ENCODE measurements at places on chromosomes 2 and 18. TPM values are rescaled to one million over a fixed set of nuclear protein-coding genes. Genes with fewer than 3 reads are reported as not detected.
A peak's percentile ranks its signal among the peaks of the same experiment; 100 is the strongest.

- no peaks in the 10 kb centered on the region for H3K4me1 ChIP-seq
- no peak overlapping the region for H3K4me3 ChIP-seq
- no peak overlapping the region for H3K27ac ChIP-seq
- peaks cover 4% of the 10 kb centered on the region for H3K27me3 ChIP-seq
Measured at GRCh38 chr2:198165289-198165688, 360.9 kb downstream of the PLCL1 start.

DNA sequence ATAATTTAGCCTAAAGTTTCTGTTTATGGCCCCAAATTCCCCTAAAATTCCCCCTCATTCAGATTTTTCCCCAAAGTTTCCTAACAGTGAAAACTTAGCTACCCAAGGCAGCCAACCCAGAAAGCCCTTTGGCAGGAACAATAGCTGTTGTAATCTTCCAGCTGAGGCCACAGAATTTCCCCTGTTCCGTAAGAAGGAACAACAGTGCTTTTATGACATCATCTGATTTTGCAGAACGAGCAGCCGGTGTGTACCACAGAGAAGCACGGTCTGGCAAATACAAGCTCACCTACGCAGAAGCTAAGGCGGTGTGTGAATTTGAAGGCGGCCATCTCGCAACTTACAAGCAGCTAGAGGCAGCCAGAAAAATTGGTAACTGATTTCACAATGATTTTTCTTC is 6.3 kb downstream of the TNFAIP6 start:
- no peak overlapping the region for H3K27ac ChIP-seq
- peaks cover 2% of the 10 kb centered on the region for H3K27me3 ChIP-seq
- no peaks in the 10 kb centered on the region for H3K4me1 ChIP-seq
- DNase-seq, result no peak
- no peaks in the 10 kb centered on the region for H3K36me3 ChIP-seq

- no peaks in the 10 kb centered on the region for H3K4me1 ChIP-seq
- no peak for DNase-seq
- no peak overlapping the region for H3K4me3 ChIP-seq
- no peaks in the 10 kb centered on the region for H3K36me3 ChIP-seq
- H3K27ac ChIP-seq, result no peak overlapping the region
Measured at GRCh38 chr2:173741759-173742158, 223.4 kb downstream of the SP3 start.

DNA sequence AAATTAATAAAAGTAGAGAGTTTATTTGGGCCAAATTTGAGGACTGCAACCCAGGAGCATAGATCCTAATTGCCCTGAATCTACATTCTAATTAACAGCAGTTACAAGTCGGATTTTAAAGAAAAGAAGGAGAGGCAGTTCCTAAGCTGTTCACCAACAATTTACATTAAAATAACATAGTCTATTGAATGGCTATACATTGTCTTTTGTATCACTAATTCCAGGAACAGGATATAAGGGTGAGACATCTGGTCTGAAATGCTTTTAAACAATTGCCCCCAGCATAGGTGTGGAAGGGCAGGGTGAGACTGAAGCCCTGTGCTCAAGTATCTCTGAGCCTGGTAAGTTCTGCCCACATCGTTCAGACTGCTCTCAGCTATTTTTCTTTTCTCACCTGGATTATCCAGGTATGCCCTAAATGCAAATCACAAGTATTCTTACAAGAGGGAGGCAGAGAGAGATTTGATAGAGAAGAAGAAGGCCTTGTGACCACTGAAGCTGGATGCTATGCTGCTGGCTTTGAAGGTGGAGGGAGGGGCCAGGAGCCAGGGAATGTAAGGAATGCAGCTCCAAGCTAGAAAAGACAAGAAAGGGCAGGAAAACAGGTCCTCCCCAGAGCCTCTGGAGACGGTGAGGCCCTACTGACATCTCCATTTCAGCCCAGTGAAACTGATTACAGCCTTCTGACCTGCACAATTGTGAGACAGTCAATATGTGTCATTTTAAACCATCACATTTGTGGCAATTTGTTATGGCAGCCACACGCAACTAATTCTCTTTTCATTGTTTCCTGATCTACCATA is 189.4 kb upstream of the ARL4C start:
- peaks cover 8% of the 10 kb centered on the region for H3K27me3 ChIP-seq
- no peaks in the 10 kb centered on the region for H3K4me1 ChIP-seq
- no peak overlapping the region for H3K27ac ChIP-seq
- H3K36me3 ChIP-seq, result no peaks in the 10 kb centered on the region
- H3K4me3 ChIP-seq, result no peak overlapping the region

DNA sequence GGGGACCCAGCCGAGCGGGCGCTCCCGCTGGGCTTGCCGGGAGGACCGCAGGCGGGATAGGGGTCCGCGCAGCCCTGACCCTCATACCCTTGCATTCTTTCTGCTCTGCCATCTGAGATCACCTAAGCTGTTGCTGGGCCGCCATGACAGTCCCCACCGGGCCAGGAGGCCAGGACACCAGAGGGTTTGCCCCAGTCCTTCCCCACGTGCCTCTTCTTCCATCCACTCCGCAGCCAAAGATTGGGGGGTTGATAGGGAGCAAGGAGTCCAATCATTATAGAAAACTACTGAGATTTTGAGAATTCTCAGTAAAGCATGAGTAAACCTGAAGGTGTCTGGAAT is 453 bp upstream of the GRB14 start:
- peaks cover 2% of the 10 kb centered on the region for H3K4me1 ChIP-seq
- no peak overlapping the region for H3K4me3 ChIP-seq
- H3K27ac ChIP-seq, result no peak overlapping the region
- no peak for DNase-seq

GRCh38 chr2:23412556-23413155 is 27.7 kb downstream of the KLHL29 start:
- H3K27ac ChIP-seq, result no peak overlapping the region
- H3K4me3 ChIP-seq, result no peak overlapping the region
- no peaks in the 10 kb centered on the region for H3K4me1 ChIP-seq
- H3K27me3 ChIP-seq, result peaks cover 6% of the 10 kb centered on the region
- DNase-seq, result no peak

DNA sequence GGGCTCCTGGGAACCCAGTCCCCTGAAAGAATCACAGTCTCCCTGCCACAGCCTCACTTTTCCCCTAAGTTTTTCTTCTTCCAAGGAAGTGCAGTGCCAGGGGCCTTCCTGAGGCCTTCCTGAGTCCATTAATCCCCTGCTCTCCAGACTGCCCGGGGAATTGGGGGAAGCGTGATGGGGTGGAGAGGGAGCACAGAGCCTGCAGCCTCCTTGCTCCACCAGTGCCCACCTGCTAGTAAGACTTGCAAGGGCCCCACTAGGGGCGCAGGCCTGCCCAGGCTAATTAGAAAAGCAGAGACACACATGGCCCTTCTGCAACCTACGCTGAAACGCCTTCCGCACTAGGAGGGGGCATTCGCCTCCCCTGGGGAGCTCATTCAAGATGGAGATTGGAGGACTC is 110.6 kb downstream of the MRO start:
- no peaks in the 10 kb centered on the region for H3K36me3 ChIP-seq
- DNase-seq, result no peak
- no peaks in the 10 kb centered on the region for H3K27me3 ChIP-seq
- H3K27ac ChIP-seq, result no peak overlapping the region
- H3K4me1 ChIP-seq, result no peaks in the 10 kb centered on the region
- H3K4me3 ChIP-seq, result no peak overlapping the region

- no peaks in the 10 kb centered on the region for H3K4me1 ChIP-seq
- H3K27me3 ChIP-seq, result no peaks in the 10 kb centered on the region
- H3K4me3 ChIP-seq, result no peak overlapping the region
- no peak for DNase-seq
- H3K36me3 ChIP-seq, result no peaks in the 10 kb centered on the region
Measured at GRCh38 chr18:56475250-56475649, 163.1 kb downstream of the TXNL1 start.

DNA sequence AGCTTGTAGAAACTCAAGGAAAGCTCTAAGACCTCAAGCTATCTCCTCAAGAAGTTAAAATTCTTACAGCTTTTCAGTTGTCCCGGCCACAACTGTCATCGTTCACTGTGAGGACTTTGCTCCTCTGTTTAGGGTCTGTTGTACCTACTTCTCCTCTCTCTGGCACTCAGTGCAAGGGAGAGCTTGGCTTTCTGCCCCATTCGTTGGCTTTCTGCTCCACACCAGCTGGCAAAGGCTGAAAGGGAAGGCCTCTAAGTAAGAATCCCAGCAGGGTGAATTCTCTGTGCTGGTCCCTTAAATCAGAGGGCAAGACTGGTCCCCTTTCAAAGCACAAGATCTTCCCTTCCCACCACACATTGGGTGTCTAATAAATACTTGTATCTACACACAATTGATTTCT is 17.3 kb downstream of the ZBTB7C start:
- no peak overlapping the region for H3K4me3 ChIP-seq
- peaks cover 54% of the 10 kb centered on the region for H3K27me3 ChIP-seq
- no peak for DNase-seq
- no peaks in the 10 kb centered on the region for H3K4me1 ChIP-seq

DNA sequence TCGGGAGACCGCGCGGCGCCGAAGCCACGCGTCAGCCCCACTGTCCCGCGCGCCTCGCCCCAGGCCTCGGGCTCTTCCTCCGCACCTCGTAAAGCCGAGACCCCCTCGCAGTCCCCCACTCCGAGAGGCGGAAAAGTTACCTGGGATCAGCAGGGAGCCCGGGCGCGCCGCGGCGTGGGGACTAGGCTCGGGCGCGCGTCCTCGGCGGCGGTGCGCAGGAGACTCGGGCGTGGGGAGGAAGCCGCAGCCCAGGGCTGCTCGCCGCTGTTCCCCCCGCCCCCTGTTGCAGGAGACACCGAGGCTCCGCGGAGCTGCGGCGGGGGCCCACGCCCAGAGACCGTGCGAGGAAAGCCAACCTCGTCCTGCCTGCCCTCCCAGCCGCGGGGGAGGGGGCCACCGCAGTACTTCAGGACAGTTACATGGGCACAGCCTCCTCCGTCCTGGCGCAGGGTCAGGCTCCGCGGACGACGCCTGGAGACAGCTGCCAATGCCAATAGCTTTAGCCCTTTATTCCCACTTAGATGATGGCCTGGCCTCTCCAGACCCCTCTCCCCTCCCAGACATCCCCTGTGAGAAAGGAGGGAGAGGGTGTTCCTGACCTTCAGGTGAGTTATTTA is at the start of gene EPB41L3:
Gene EPB41L3, minus strand, starts transcription at position 225 of the 617 bp plus-strand sequence. CDS start 54,814 bp downstream, outside the sequence.
- no peak within 1 kb of the TSS for H3K27ac ChIP-seq
- peaks cover 2% of the 10 kb centered on the region for H3K4me1 ChIP-seq
- DNase-seq, result no peak
- H3K27me3 ChIP-seq, result peaks cover 44% of the 10 kb centered on the region

- peaks cover 11% of the 10 kb centered on the region for H3K4me1 ChIP-seq
- H3K36me3 ChIP-seq, result no peaks in the 10 kb centered on the region
- DNase-seq, result no peak
- no peak overlapping the region for H3K4me3 ChIP-seq
- H3K27ac ChIP-seq, result no peak overlapping the region
Measured at GRCh38 chr2:160214461-160215445, 14.7 kb upstream of the ITGB6 start.

DNA sequence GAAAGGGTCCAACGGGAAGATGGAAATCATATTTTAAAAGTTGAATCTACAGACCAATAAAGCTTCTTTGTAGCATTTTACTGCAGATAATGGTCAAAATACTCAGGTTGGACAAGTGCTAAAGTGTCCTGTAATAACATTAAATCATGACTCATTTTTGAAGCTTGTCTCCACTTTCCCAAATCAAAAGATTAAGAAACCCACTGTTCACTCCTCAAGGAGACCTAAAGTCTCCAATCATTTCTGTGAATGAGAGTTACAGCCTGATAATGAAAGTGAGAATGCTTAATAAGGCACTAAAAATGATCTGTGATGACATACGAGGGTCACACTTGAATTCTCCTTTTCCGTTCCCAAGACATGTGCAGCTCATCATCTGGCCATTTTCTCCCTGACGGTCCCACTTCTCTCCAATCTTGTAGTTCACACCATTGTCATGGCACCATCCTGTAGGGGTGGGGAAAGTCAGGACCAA is 53.4 kb downstream of the ATIC start:
- DNase-seq, result no peak
- no peak overlapping the region for H3K4me3 ChIP-seq
- H3K27ac ChIP-seq, result no peak overlapping the region
- peaks cover 37% of the 10 kb centered on the region for H3K36me3 ChIP-seq
- H3K27me3 ChIP-seq, result no peaks in the 10 kb centered on the region

- peaks cover 64% of the 10 kb centered on the region for H3K4me1 ChIP-seq
- no peaks in the 10 kb centered on the region for H3K27me3 ChIP-seq
- DNase-seq, result no peak
- H3K4me3 ChIP-seq, result peak overlapping the region; percentile 86
- peaks cover 64% of the 10 kb centered on the region for H3K36me3 ChIP-seq
Measured at GRCh38 chr2:25312958-25313710, 28.6 kb downstream of the DNMT3A start.

- H3K36me3 ChIP-seq, result peaks cover 92% of the 10 kb centered on the region
- no peak overlapping the region for H3K27ac ChIP-seq
- H3K4me1 ChIP-seq, result peaks cover 90% of the 10 kb centered on the region
- no peak overlapping the region for H3K4me3 ChIP-seq
- no peaks in the 10 kb centered on the region for H3K27me3 ChIP-seq
Measured at GRCh38 chr18:48942554-48943261, 8.1 kb downstream of the SMAD7 start.

- H3K27ac ChIP-seq, result no peak overlapping the region
- no peak for DNase-seq
Measured at GRCh38 chr18:54069729-54070128, 154.7 kb downstream of the MBD2 start.

- H3K36me3 ChIP-seq, result no peaks in the 10 kb centered on the region
- H3K27me3 ChIP-seq, result peaks cover 30% of the 10 kb centered on the region
- H3K4me1 ChIP-seq, result no peaks in the 10 kb centered on the region
Measured at GRCh38 chr2:171529914-171530313, 7.6 kb downstream of the CYBRD1 start.

- no peak overlapping the region for H3K27ac ChIP-seq
- H3K4me3 ChIP-seq, result no peak overlapping the region
- H3K36me3 ChIP-seq, result no peaks in the 10 kb centered on the region
Measured at GRCh38 chr2:186575856-186576255, 14.0 kb upstream of the ITGAV start.

DNA sequence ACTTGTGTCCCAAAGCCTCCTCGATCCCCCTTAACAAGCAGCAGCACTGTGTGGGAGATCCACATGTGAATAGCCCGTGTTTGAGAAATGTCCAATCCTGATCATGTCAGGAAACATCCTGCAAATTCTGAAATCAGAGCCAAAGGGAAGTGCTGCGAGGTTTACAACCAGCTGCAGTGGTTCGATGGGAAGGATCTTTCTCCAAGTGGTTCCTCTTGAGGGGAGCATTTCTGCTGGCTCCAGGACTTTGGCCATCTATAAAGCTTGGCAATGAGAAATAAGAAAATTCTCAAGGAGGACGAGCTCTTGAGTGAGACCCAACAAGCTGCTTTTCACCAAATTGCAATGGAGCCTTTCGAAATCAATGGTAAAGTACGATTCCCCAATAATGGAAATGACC is at the start of gene MARCO:
Gene MARCO, plus strand, starts transcription at position 164 of the 400 bp plus-strand sequence. Its CDS starts 107 bp downstream, at position 271.
- no peak for DNase-seq
- H3K27ac ChIP-seq, result no peak within 1 kb of the TSS
- no peak within 1 kb of the TSS for H3K4me3 ChIP-seq
- H3K36me3 ChIP-seq, result no peaks in the 10 kb centered on the region
- H3K4me1 ChIP-seq, result no peaks in the 10 kb centered on the region
- no peaks in the 10 kb centered on the region for H3K27me3 ChIP-seq

- no peak overlapping the region for H3K4me3 ChIP-seq
- H3K4me1 ChIP-seq, result no peaks in the 10 kb centered on the region
- no peaks in the 10 kb centered on the region for H3K27me3 ChIP-seq
- H3K36me3 ChIP-seq, result no peaks in the 10 kb centered on the region
- no peak overlapping the region for H3K27ac ChIP-seq
- no peak for DNase-seq
Measured at GRCh38 chr2:1910021-1910420, 165.7 kb upstream of the PXDN start.

The C18orf54 gene
- 10.9 TPM for total RNA-seq

The C1QL2 gene
- total RNA-seq, result not detected

The PLB1 gene
- total RNA-seq, result 1.8 TPM

The TMEM247 gene
- not detected for total RNA-seq

The ZNF521 gene
- not detected for total RNA-seq

The DTNA gene
- 0.73 TPM for total RNA-seq

The EVA1A gene
- total RNA-seq, result not detected

The ERFE gene
- 1.1 TPM for total RNA-seq
